Stimulated activated CD8-positive, alpha-beta memory T cell treated with anti-CD3 and anti-CD28 coated beads, Interleukin-15, amount 100 ng/mL, for 4 hours (primary cell): ENCODE measurements at places on chromosomes 4 and X.
A peak's percentile ranks its signal among the peaks of the same experiment; 100 is the strongest.

- DNase-seq, result no peak
These were observed 646.9 kb downstream of the STPG2 start for GRCh38 chr4:97496298-97496873.

GRCh38 chr4:147780137-147780777, 48.4 kb downstream of the ARHGAP10 start:
- DNase-seq, result no peak

- no peak for DNase-seq
These were observed 72.6 kb downstream of the DMD start for GRCh38 chrX:33138677-33139249.

- DNase-seq, result no peak
These were observed 57.5 kb downstream of the GPR82 start for GRCh38 chrX:41781500-41781899.

GRCh38 chr4:4572821-4573220, 31.0 kb upstream of the STX18 start:
- DNase-seq, result no peak

- no peak for DNase-seq
These were observed 1.2 kb downstream of the RAP1GDS1 start for GRCh38 chr4:98262431-98262830.

DNA sequence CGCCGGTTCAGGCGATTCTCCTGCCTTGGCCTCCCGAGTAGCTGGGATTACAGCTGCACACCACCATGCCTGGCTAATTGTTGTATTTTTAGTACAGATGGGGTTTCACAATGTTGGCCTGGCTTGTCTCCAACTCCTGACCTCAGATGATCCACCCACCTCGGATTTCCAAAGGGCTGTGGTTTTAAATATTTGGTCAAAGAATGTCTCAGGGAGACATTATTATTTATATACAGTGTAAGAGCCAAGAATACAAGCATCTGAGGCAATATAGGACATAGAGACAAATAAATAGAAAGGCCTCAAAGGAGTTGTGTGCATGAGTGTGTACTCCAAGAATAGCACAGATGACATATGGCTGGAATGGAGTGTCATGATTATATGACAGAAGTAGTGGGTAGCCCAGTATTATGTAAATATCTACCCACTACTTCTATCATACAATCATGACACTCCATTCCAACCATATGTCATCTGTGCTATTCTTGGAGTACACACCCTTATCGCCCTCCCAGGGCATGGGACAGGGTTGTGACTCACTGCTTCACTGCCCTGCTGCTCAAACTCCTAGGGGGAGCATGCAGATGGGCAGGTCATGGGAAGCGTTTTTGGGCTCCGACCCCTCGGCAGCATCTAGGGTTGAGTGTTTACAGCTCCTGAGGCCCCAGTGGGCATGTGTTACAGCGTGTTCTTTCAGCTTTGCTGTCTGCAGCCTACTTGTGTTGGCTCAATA, 1649.8 kb upstream of the PCDH10 start:
- no peak for DNase-seq

GRCh38 chr4:26356081-26356501, 35.3 kb downstream of the RBPJ start:
- DNase-seq, result no peak

DNA sequence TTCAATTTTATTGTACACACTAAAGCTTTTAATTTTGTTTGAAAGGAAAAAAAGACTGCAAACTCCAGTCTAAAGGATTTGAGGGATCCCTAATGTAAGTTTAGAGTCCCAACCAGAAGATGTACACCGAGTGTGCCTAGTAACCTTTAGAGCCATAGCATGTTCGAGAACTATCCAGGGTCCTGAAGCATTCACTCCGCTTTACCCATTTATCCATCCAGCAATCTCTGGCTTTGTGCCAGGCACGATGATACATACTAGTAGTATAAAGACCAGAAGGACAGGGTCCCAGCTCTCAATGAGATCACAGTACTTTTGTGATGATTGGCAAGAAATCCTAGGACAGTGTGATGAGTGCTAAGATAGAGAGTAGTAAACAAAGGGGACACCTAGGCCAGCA, 168.7 kb downstream of the STK32B start:
- no peak for DNase-seq

DNA sequence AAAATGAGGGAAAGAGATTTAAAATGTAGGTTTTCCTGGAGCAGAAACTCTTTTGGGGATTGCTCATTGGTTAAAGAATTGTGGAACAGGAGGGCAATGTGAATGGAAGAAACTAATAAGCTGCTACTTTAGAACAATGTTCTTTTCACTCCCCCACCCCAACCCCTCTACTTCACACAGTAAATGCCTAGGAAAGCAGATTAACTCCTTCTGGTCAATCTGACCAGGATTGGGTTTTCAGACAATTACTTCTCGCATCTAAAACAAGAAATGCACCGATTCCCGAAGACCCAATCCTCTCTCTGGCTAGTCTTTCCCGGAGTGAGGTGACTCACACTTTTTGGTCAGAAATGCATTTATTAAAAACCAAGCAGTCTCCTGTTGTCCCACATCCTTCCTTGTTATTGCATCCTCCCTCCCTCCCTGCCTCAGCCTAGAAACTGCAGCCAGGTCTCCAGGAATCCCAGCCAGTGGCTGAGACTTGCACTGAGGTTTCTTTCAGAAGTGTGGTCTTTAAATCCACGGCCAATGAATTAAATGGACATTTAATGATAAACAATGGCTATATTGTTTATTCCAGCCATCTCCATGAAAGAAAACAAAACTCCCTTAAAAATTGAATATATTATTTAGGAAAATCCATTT, 21.4 kb downstream of the MFAP3L start:
- no peak for DNase-seq

- no peak for DNase-seq
These were observed 133.1 kb downstream of the ARAP2 start for GRCh38 chr4:36111172-36111571.

DNA sequence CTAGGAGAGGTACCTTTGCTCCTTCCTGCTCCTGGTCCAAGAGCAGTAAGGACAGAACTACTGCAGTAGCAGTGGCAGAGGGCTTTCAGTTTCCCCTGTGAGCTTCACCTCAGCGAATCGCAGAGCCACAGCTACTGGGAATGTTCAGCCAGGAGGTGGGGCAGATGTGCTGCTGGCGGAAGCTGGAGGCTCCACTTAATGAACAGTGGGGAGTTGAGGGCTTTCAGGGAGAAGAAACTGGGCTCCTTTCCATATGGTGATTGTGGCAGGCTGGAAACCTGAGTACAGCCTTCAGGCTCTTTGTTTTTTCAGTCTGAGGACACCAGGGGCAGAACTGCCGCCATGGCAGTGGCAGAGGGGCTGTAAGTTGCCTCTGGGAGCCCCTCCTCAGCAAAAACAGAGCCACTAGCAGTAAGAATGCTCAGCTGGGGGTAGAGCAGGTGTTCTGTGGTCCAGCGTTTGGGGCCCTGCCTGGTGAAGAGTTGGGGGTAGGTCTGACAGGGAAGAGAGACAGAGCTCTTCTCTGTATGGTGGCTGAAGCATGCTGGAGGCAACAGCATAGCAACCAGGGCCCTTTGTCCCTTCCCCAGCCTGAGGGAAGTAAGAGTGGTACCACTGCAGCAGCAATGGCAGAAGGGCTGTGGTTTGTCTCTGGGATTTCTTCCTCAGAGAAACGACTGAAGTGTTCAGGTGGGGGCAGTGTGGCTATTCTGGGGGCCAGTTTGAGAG, 106.0 kb upstream of the GRXCR1 start:
- no peak for DNase-seq

DNA sequence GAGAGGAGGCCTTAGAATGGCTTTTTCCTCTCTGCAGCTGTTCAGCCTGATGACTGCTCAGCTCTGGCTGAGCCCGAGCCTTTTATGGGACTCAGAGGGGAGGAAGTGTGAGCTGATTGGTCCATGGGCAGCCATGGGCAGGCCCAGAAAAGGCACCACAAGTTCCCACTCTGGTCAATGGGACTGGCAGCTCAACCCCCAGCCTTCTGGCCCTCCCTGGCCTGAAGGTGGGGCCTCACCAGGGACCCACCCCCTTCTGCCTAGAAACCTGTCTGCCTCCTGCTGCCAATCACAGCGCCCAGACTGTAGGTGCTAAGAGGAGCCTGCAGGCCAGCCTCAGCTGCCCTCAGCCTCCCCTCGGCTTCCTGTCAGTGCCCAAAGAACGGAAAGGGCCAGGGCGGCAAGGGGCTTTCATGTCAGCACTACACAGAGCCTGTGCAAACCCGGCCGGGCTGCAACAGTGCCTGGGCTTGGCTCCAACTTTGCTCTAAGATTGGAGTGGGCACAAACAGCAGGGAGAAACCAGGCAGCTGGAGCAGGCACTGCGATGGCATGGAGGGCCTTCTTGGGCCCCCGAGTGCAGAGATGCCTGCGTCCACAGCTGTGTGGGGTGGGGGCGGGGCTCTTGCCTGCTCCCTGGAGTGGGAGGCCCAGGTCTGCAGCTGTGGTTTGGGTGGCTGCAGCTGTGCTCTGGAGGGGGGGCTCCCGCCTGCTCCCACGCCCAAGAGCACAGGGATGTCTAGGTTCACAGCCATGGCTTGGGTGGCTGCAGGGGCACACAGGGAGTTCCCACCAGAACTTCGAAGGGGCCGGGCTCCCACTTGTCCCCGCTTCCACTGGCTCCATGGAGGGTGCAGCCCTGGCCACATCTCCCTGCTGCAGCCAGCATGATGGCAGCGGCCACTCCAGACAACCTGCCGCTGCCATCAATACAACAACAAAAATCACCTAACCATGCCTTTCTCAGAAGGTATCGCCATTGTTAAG, 92.6 kb downstream of the NXF2 start:
- DNase-seq, result no peak

GRCh38 chr4:3328814-3329663, 36.2 kb downstream of the RGS12 start:
- no peak for DNase-seq

DNA sequence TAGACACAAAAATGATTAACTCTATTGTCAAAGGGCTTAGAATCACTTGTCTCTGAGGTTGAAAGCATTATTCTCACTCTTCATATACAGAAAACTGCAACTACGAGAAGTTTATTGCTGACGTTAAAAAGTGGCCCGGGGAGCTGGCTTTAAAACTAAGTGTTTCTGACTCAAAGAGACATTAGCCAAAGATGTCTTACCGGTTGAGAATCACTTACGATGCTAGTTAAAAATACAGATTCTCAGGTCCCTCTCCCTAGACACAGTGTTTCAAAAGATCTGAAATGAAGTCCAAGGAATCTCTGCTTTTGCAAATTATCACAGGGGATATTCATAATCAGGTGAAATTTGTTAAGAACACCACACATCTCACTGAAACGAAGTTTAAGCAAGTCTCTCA, 1.2 kb downstream of the GNPDA2 start:
- DNase-seq, result no peak

- DNase-seq, result no peak
These were observed 70.6 kb downstream of the TNIP2 start for GRCh38 chr4:2685541-2685940.

GRCh38 chr4:76305971-76306881, at the start of gene STBD1:
STBD1 (plus strand) TSS chr4:76306733; CDS start chr4:76306770, 37 bp downstream.
- no peak for DNase-seq

DNA sequence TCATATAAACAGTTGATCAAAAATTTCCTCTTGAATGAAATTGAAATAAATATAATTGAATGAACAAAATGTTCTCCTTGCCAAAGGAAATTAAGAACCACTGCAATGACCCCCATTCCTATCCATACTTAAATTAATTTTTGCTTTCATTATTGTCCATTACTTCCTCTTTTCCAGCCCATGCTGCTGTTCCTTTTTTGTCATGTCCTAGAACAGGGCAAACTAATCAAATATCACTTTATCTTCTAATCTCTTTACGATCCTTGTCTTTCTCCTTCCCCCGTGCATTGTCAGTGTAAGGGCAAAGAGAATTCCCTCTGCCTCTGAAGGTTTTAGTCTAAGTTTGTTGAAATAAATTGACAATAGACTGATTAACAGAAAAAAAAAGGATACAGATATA, 203.0 kb downstream of the CENPC start:
- DNase-seq, result no peak

DNA sequence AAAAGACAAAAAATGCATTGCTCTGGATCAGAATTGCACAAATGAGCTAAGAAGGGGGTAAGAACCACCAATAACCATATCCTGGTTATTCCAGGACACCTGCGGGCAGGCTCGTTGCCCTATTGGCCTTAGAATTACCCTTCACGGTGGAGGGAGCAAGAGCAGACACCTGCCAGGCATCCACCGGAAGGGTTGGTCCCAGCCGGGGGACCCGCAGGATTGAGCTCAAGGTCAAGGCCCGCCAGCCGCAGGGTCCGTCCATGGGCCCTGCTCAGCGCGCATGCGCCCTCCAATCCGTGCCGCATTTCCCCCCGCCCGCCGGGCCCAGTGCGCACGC, 575 bp downstream of the SLC25A6 start:
- peak; percentile 89 for DNase-seq

GRCh38 chr4:101287324-101287723, 60.0 kb downstream of the PPP3CA start:
- DNase-seq, result no peak

- DNase-seq, result no peak
These were observed 104.2 kb downstream of the KDR start for GRCh38 chr4:55021214-55021613.

DNA sequence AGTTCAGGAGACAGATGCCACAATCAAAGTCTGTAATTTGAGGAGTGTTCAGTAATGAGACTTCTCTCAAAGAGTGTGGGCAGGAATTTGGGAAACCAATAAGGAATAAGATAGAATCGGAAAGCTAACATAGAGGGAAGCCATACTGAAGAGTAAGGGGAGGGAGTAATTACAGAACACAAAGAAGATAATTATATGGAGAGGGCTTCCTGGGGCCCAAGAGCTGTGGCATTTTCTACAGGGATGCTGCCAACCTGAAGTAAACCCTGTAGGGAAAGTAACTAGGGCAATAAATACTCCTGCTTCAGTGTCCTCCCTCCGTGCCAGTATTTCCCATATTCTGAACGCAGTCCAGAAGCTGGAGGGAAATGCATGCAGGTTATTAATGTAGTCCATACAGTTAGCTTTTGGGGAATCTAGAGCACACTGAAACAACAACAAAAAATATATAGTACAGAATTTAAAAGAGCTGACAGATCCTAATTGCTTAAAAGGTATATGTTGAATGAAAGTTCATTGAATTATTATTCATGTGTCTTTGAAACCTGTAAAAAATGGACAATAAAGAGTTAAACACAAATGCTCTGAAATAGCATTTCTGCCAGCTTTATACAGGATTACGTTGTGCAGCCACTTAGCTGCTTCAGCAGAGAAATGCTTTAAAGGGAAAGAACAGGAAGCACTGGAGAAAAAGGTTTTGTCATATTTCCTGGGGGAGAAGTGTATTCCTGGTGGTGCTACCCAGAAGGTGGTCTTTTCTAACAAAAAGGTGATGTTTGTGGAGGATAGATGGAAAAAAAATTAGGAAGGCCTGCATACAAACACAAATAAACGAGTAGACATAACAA, 48.0 kb downstream of the CXXC4 start:
- no peak for DNase-seq

- no peak for DNase-seq
These were observed at the start of gene MAGED2 for GRCh38 chrX:54807524-54808108. MAGED2 (plus strand) TSS chrX:54807745; CDS start chrX:54809332, 1,587 bp downstream.

GRCh38 chr4:145956288-145956890, 17.8 kb upstream of the ZNF827 start:
- no peak for DNase-seq

- DNase-seq, result no peak
These were observed 43.0 kb upstream of the MSANTD1 start for GRCh38 chr4:3205995-3206394.
